ENCODE measurements at places on chromosomes 5 and 9.

- no peak for DNase-seq
Measured at GRCh38 chr5:126757713-126758357, 19.1 kb upstream of the LMNB1 start.

GRCh38 chr9:105858006-105858690, 163.8 kb downstream of the TMEM38B start:
- DNase-seq: no peak

GRCh38 chr9:18459962-18460584, 13.9 kb upstream of the ADAMTSL1 start:
- no peak for DNase-seq

DNA sequence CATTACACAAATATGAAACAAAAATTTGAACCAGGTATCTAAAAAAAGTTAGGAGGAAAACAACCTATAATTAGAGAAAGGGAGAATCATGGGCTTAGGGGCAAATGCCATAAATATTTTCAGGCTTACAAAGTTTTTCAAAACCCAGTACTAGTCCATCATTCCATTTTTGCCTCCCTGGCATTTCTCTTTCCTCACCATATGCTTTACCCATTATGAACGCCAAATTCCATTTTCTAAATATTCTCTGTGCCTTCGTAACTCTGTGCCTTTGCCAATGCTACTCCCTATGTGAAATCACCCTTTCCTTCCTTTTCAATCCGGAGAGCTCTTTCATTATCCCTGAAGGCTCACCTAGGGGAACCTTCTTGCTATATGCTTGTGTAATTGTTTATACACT, 434.1 kb downstream of the ZSWIM6 start:
- no peak for DNase-seq

DNA sequence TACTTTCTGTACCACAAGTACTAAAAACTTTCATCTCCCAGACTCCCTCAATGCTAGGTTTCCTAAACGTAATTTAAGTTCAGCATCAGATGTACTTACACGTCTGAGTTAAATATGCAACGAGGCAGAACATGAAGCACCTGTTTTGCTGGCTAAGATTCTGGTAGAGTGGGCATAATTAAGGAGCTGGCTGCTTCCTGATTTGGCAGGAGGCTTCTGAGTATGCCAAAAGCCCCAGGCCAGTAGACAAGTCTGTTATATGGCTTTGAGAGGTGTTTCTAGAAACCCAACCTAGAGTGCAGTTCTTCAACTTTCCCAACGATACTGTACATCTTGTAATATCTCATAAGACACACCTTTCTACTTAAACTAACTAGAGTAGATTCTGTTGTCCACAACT, 13.6 kb downstream of the TICAM2 start:
- no peak for DNase-seq

DNA sequence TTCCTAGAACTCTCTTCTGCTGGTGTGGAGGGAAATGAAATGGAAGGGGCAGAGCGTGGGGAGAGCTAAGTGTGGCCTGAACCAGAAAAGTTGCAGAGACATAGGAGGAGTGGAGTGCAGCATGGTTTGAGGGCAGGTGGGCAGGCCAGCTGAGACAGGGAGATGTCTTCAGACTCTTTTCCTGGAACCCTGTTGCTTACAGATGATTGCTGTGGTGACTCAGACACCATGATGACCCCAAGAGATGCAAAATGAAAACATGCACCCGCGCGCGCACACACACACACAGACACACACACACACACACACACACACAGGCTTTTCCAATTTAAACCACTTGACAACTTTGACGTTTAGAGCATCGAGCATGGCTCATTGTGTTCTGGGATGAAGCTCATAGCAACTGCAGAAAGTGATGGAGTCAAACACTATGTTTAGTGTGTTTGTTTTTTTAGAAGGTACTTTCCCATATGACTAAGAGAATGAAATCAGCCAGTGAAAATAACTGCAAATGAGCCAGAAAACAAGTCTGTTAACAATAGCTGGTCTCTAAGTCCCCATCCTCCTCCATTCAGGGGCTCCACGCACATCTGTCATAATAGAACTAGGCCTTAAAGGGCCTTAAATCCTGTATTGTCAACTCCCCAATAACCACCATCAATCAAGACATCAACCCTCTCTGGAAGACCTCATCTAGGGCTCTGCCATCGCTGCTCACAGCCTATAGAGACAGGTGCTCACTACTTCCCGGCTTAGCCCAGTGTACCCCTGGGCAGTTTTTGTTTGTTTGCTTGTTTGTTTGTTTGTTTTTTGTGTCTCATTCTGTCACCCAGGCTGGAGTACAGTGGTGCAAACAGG, 9.6 kb downstream of the TMOD1 start:
- no peak for DNase-seq

- no peak for DNase-seq
Measured at GRCh38 chr5:65062469-65063083, 293.8 kb downstream of the CWC27 start.

GRCh38 chr5:29389993-29390392, 1803.5 kb upstream of the CDH6 start:
- no peak for DNase-seq

- DNase-seq: peak; percentile 73
Measured at GRCh38 chr5:88660947-88661805, 221.8 kb downstream of the MEF2C start.

DNA sequence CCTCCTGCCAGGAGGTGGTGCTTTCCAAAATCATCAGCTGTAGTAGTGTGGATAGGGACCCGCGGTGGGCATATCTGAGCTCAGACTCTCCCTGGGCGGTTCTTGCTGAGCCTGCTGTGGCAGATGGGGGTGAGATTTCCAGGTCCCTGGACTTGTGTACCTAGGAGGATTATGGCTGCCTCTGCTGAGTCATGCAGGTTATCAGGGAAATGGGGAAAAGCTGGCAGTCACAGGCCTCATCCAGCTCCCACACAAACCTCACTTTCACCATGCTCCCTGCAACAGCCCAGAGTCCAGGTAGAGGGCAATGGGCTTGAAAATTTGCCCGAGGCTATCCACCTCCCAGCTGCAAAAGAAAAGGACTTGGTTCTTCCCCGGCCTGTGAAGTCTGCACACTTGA, 23.4 kb upstream of the MAMDC2 start:
- no peak for DNase-seq

- no peak for DNase-seq
Measured at GRCh38 chr5:90326995-90327394, 82.6 kb downstream of the CETN3 start.

DNA sequence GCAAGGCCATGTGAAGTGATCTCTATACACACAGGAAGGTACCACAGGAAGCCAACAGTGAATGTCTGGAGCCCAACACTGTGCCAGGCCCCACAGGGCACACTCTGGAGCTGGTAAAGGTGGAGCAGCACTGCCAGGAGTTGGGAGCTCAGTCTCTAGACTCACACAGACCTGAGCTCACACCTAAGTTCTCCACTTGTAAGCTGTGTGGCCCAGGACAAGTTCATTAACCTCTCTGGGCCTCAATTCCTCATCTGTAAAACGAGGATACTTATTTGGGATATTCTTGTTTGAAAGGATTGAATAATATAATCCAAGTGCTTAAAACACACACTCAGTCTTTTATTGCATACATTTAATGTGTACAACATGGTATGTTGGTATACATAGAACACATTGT, 60.6 kb upstream of the IQGAP2 start:
- no peak for DNase-seq

Measured in right lung (tissue), 10 donors.